CD4-positive, alpha-beta T cell treated with Interleukin-4 for 1 hour (primary cell): ENCODE measurements at places on chromosomes 12 and 14.
A peak's percentile ranks its signal among the peaks of the same experiment; 100 is the strongest.

GRCh38 chr12:26987634-26988424 is 26.4 kb downstream of the TM7SF3 start:
- no peak for DNase-seq

DNA sequence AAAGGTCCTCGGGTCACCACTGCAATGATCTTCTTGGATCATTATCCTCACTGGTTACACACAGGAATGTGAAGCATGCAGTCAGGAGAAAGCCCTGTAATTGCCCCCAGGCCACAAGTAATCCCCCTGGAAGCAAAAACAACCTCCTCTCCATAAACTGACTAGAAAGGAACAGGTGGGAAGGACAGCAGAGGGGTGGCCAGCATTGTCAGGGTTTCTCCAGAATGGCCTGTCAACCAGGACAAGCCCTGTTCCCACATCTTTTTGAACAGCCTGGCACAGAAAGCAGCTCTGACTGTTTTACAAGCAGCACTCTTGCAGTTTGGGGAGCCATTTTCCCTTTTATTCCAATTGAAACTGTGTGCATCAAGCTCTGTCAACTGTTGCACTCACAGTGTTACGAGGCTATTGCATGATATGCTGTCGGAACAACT is 36.1 kb downstream of the TMCC3 start:
- DNase-seq: no peak

GRCh38 chr14:33505963-33506329 is 444.9 kb downstream of the EGLN3 start:
- no peak for DNase-seq

DNA sequence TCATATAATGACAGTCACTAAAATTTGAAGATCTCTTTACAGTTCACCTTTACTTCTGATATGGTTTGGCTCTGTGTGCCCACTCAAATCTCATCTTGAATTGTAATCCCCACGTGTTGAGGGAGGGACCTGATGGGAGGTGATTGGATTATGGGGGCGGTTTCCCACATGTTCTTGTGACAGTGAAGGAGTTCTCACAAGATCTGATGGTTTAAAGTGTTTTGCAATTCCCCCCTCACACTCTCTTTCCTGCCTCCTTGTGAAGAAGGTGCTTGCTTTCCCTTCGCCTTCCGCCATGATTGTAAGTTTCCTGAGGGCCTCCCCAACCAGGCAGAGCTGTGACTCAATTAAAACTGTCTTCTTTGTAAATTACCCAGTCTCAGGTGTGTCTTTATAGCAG is 27.3 kb upstream of the CD9 start:
- no peak for DNase-seq

GRCh38 chr12:92928421-92928961 is 604 bp downstream of the EEA1 start:
- DNase-seq: peak; percentile 35
